Effector CD4-positive, alpha-beta T cell (primary cell): ENCODE measurements at places on chromosomes 6 and 20.

- no peak for DNase-seq
These were observed 240.0 kb downstream of the FOXC1 start for GRCh38 chr6:1849691-1850090.

- no peak for DNase-seq
These were observed 5.9 kb upstream of the PDE10A start for GRCh38 chr6:165668951-165669350.

- DNase-seq: no peak
These were observed 8.6 kb downstream of the MAP3K5 start for GRCh38 chr6:136783495-136784270.

GRCh38 chr6:14320332-14320731, 202.8 kb downstream of the CD83 start:
- DNase-seq: no peak

- peak; percentile 38 for DNase-seq
These were observed 176.7 kb downstream of the BMP7 start for GRCh38 chr20:57089699-57090144.

DNA sequence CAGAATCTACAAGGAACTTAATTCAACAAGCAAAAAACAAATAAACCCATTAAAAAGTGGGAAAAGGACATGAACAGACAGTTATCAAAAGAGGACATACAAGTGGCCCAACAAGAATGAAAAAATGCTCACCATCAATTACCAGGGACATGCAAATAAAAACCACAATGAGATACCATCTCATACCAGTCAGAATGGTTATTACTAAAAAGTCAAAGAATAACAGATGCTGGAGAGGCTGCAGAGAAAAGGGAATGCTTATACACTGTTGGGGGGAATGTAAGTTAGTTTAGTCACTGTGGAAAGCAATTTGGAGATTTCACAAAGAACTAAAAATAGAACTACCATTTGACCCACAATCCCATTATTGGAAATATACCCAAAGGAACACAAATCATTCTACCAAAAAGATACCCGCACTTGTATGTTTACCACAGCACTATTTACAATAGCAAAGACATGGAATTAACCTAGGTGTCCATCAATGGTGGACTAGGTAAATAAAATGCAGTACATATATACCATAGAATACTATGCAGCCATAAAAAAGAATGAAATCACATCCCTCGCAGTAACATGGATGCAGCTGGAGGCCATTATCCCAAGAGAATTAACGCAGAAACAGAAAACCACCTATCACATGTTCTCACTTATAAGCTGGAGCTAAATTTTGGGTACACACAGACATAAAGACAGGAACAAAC, 48.4 kb downstream of the RNGTT start:
- no peak for DNase-seq

GRCh38 chr20:15138548-15139126, 801.2 kb upstream of the FLRT3 start:
- no peak for DNase-seq

DNA sequence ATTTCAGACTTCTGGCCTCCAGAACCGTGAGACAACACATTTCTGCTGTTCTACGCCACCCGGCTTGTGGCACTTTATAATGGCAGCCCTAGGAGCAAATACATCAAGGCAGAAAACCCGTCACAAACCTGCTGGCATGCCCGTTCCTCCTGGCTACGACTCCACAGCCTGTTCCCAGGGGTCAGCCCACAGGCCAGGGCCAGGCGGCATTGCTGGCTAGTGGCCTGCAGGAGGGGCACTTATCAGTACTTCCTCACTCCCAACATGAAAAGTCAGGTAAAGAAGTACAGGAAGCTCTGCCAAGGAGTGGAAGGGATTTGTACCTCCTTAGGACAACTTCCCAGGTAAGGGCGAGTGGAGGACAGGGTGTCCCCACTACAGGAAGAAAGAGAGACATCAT, 223.1 kb upstream of the AGPAT4 start:
- no peak for DNase-seq

- DNase-seq: no peak
These were observed 89.6 kb upstream of the POPDC3 start for GRCh38 chr6:105269390-105269789.

GRCh38 chr20:45070932-45071632, 29.8 kb downstream of the KCNS1 start:
- no peak for DNase-seq

GRCh38 chr6:163092876-163093275, 321.6 kb upstream of the QKI start:
- DNase-seq: no peak

- no peak for DNase-seq
These were observed 808.4 kb upstream of the CITED2 start for GRCh38 chr6:140182821-140183220.

DNA sequence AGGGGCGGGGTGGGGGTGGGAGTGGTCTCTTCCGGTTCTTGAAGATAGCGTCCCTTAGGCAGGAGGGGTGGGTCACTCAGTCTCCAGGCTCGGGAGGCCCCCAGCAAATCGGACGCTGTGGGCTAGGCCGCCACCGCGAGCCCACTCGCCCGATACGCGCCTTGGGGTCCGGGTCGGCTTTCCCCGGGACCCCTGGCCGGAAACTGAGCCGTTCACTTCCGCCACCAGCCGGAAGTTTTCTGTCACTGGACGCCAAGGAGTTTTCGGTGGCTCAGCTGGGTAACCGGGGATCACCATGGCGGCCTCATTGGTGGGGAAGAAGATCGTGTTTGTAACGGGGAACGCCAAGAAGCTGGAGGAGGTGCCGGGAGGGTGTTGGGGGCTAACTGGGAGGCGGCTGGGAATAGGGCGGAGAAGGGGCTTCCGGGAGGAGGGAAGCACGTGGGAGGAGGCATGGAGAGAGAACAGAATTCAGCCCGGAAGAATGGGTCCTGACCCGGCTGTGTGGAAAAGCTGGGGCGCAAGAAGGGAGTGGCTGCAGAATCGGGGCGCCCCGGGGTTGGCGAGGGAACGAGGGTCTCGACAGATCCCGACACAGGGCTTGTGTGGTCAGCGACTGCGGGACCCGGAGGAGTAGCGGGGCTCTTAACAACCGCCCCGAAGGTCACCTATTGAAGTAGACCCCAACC, at the start of gene ITPA:
Gene ITPA, plus strand, starts transcription at position 242 of the 689 bp plus-strand sequence. Its CDS starts 54 bp downstream, at position 296.
- DNase-seq: peak; percentile 51

DNA sequence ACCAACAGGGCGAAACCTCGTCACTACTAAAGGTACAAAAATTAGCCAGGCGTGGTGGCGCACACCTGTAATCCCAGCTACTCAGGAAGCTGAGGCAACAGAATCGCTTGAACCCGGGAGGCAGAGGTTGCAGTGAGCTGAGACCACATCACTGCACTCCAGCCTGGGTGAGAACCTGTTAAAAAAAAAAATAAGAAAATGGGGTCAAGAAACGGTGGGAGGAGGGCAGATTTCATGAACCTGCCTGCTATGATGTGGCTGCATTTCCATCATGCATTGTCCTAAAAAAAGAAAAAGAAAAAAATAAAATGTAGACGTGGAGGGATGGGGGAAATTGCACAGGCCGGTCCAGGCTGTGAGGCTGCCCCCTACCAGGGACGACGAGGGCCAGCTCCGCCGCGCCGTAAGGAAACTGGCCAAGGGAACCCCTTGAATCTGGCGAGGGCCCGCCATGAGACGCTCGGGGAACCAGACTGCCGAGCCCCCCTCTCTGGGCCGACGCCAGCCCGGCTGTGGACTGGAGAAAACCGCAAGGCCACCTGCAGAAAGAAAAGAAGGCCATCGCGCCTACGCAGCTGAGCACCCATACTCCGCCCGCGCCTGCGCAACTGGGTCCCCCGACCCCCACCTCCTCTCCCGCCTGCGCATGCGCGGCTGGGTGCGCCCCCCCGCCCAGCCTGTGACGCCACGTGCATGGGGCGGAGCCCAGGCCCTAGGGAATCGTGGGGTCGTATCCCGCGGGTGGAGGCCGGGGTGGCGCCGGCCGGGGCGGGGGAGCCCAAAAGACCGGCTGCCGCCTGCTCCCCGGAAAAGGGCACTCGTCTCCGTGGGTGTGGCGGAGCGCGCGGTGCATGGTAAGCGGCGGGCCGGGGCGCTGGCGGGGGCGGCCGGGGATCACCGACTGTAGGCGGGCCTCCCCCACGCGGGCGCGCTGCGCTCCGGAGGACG, at the start of gene ENTPD6:
Gene ENTPD6, plus strand, starts transcription at position 699 of the 948 bp plus-strand sequence. CDS start 10,825 bp downstream, outside the sequence.
- peak; percentile 90 for DNase-seq

DNA sequence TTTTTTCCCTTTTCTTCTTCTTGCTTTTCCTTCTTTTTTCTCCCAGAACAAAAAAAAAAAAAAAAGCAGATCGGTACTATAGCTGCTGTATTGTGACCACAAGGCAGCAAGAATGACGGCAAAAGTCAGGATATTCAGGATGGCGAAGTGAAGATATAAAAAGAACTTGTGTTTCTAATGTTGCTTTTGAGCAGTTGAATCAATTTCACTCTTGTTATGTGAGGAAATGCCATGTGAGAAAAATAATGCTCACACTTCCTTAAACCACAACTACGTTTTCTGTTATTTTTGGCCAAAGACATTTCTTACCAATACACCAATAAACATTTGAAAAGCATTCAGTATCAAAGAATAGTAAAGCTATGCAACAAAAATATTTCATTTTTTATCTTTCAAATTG, 510.5 kb downstream of the HACE1 start:
- no peak for DNase-seq

DNA sequence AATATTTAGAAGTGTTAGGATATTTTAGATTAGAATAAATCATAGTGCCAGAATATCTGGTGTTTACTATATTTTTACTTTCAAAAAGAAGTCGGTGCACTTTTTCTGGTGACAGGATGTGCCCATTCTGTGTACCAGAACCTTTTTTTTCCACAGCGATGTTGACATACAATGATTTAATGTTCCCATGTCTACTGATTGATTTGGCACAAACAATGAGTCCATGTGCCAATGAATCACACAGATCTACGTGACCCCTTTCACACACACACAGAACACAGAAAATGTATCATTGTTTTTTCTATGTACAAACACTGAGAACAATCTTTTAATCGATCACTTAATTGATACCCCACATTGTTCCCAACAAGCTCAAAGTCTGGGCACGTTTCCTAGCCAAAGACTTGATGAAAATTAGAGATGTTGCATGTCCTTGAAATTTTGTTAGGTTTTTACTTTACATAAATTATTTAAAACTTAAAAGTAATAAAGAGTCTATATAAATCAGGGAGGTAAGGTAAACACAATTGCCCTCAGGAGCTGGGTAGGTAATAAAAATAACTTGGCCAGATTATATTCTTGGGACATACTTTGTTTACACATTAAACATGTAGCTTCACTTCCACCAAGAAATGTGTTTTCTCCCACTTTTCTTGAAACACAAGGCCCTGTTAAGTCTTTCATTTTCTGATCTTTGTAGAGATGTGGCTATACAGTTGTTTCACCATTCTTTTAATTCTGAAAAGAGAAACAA, 36.4 kb upstream of the SOX4 start:
- no peak for DNase-seq

DNA sequence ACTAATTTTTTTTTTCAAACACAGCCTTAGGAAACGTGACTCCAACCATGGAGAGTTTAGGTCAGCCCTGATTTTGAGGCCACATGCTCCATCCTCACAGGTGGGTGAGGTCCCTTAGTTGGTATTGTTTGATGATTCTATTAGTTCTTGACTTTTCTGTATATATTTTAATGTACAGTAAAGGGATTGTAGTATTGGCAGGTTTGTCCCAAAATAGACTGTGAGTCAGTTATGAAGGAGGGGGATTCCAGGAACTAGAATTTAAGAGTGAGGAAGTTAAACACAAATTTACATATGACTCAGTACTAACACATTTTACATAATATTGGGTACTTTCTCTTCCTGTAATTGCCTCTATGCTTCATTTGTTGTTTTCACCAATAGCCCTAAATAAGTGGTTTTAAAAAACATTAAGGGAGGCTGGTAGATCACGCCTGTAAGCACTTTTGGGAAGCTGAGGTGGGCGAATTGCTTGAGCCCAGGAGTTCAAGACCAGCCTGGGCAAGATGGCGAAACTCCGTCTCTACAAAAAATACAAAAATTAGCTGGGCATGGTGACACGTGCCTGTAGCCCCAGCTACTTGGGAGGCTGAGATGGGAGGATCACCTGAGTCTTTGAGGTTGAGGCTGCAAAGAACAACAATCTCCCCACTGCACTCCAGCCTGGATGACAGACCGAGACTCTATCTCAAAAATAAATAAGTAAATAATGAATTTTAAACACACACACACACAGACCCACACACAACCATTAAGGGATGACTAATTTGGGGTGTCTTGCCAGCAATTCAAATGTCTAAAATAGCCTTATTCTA, 81.8 kb downstream of the SGK1 start:
- no peak for DNase-seq

GRCh38 chr6:3013486-3013885, 13.8 kb downstream of the NQO2 start:
- DNase-seq: no peak

GRCh38 chr20:36370991-36371790, 65.1 kb downstream of the DLGAP4 start:
- no peak for DNase-seq

DNA sequence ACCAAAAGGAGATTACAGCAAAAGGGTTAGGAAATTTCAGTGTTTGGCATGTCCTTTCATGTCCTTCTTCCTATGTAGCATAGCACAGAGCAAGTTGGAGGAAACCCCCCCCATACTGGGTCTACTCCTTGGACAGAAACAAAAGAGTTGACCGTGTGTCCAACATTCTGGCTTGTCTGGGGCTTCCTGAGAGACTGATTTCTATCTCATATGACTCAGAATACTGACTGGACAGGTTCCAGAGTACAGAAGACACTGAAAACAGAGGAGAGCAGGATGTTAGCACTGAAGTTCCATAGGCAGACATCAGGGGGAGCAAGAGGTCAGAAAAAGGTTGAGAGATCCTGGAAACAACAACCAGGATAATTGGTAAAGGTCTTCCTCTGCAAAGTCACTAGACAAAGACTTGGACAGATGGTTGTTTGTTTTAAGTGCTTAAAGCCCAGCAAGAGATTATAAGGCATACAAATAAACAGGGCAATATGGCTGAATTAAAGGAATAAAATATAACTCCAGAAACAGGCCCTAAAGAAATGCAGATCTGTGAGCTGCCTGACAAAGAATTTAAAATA, 48.4 kb downstream of the USP49 start:
- DNase-seq: peak; percentile 38

DNA sequence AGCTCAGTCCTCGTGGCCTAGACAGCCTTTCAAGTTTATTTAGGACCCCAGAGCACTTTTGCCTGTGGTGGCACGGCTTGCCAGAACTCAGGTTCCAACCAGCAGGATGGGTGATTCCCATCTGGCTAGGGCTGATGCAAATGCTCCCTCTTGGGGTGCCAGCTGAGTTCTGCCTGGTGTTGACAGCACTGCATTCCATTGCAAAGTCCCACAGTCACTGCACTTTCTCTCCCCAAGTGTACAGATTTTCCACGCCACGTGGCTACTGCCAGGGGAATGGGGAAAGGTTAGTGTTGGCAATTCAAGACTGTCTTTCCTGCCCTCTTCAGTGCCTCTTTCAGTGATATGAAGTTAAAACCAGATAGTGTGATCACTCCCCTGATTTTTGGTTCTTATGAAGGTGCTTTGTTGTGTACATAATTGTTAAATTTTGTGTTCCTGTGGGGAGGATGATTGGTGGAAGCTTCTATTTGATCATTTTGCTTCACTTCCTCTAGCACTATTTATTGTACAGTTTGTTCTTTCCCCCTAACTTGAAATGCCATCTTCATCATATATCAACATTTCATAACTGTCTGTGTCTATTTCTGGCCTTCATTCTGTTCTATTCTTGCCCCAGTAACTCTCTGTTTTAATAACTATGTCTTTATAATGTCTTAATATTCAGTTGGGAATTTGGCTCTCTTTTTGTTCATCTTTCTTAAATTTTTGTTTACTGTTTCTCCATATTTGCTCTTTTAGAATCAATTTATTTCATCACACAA, 86.2 kb downstream of the CFAP61 start:
- no peak for DNase-seq
